CD8-positive, alpha-beta T cell (primary cell): ENCODE measurements at places on chromosomes 5 and 9. TPM values are rescaled to one million over a fixed set of nuclear protein-coding genes. Genes with fewer than 3 reads are reported as not detected.
A peak's percentile ranks its signal among the peaks of the same experiment; 100 is the strongest.

- no peak for DNase-seq
These were observed 82.7 kb downstream of the HSD17B3 start for GRCh38 chr9:96219026-96219899.

DNA sequence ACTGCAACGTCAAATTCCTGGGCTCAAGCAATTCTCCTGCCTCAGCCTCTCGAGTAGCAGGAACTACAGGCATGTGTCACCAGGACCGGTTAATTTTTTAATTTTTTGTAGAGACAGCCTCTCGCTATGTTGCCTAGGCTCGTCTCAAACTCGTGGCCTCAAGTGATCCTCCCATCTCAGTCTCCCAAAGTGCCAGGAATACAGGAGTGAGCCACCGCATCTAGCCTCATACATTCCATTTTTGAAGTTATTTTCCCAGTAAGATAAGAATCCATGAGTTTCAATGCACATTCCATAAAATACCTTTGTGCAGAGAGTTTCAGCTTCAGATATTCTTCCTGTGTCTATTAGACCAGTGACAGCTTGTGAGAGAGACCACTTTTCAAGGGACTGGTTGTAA, 70.4 kb downstream of the SKIC3 start:
- DNase-seq, result no peak

- no peak for DNase-seq
These were observed 122.4 kb downstream of the OLFM1 start for GRCh38 chr9:135209852-135210251.

The CCDC171 gene
- total RNA-seq, result 1.7 TPM

GRCh38 chr9:70411121-70411929, 3.1 kb downstream of the KLF9 start:
- peak; percentile 44 for DNase-seq

DNA sequence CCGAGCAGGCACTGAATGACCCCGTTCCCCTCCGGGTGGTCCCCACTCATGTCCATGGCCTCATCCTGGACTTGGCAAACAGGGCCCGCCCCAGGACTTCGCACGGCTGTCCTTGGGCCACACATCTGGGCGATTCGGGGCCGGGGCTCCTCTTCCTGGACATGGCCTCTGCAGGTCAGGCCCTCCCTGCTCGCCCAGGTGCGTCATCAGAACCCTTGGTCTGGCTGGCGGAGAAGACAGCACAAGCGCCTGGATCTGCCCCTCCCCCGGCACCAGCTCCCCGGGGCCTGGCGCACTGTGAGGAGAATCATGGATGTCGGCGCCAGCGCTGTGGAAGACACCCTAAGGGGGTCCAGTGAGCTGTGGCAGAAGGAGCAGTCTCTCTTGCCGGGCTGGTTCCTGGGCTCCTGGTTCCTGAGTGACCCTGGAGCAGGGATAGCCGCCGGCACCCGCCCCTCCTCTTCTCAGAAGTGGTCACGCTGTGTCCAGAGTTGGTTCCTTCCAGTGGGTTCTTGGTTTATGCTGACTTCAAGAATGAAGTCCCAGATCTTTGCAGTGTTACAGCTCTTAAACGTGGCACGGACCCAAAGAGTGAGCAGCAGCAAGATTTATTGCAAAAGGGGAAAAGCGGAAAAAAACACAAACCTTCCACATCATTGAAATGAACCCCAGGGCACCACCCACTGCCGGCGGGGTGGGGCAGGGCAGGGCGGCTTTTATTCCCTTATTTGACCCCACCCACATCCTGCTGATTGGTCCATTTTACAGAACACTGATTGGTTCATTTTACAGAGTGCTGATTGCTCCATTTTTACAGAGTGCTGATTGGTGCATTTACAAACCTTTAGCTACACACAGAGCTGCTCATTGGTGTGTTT, 25.9 kb upstream of the SLC12A7 start:
- DNase-seq, result no peak

GRCh38 chr5:122195802-122196394, 66.6 kb downstream of the ZNF474 start:
- DNase-seq, result no peak

DNA sequence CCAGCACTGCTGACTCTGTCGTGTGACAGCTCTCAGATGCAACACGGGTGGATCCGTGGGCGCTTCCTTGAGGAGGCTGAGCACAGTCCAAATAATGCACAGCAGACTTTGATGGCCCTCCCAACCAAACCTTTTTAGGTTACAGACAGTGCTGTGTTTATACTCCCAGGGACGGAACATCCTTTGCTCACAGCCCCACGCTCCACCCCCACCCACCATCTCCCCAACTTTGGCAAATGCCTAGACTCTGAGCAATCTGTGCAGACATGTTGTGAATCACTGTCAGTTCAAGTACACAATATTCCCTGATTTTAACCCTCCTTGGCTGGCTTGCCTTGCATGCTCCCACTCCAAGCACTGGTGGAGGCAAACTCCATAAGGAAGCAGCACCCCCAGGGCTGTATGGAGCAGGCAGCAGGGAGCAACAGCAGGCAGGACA, 324.6 kb downstream of the MLLT3 start:
- DNase-seq, result no peak

The CYSRT1 gene
- total RNA-seq, result not detected

DNA sequence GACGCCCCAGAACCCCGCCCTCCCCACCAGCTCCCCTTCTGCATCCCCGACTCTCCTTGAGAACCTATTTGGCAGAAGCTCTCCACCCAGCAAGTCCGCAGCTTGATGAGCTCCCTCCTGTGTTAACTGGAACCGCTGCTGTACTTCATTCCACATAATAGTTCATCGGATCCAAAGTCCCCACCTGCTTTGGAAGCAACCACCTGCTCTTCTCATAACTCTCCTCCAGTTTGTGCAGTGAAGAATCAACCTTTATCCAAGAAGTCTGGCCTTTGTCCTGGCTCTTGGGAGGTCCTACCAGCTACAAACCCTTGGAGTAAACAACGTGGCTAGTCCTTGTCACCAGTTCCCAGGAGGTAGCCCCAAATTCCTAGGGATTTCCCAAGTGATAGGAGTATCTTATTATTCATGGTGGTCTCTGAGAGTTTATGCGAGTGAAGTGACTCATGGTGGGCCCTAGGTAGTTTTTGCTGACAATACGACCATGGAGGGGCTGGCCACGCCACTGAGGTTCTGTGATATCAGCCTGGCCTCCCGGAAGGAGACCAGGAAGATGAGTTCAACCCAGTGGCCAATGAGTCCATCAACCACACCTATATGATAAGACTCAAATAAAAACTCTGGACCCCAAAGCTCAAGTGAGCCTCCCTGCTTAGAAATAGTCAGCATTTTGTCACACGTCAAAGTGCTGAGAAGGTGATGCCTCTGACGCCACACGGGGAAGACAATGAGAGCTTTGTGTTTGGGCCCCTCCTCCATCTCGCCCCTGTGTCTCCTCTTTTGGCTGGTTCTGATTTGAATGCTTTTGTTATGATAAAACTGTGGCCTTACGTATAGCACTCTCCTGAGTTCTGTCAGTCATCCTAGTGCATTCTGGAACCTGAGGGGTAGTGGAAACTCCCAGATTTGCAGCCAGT, 3.6 kb upstream of the IL4 start:
- DNase-seq, result no peak

DNA sequence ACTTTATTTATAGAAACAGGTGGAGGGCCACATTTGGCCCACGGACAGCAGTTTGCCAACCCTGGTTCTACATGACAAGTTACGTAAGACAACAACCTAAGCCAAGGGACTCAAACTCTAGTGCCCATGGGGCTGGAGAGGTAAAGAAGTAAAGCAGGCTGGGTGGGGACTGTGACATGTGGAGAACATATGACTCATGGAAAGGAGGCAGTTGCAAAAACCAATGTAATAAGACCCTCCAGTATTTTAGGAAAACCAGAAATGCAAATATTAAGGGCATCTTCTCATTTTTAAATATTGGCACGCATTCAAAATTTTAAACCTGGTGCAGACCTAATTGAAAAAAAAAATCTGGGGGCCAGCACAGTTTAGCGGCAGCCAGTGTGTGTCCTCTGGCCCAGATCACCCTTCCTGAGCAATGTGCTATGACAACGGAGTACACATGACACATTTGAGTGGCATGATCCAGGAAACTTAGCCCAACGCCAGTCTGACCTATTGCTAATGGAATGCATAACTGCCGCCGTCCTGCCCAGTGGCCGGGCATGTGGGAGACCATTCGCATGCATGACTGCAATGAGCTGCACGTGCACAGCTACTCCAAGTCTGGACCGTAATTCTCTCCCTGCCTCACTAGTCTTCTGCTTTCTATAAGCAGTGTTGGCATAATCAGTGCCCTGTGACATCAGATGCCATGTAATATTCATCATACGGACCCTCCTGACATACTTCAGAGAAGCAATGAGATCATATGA, 97.2 kb downstream of the SH3TC2 start:
- no peak for DNase-seq

DNA sequence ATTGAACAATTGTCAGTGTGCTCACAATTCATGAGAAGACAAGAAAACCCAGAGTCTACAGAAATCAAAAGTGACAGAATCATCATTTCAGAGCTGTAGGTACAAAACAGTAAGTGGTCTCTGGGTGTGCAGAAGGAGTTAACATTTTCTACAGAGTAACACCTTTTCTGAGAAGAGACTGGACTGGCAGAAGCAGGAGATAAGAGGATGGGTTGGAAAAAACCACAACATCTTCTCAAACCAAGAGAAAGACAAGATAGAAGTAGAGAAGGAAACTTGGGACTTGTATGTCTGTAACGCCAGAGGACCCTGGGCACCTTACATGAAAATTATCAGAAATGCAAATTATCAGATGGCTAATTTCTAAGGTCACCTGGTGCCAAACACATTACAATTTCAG, 82.6 kb downstream of the ARL15 start:
- DNase-seq, result no peak

The SOHLH1 gene
- not detected for total RNA-seq

The ADAMTS13 gene
- total RNA-seq, result 2.5 TPM

The PCDHGA7 gene
- total RNA-seq, result 0.14 TPM

DNA sequence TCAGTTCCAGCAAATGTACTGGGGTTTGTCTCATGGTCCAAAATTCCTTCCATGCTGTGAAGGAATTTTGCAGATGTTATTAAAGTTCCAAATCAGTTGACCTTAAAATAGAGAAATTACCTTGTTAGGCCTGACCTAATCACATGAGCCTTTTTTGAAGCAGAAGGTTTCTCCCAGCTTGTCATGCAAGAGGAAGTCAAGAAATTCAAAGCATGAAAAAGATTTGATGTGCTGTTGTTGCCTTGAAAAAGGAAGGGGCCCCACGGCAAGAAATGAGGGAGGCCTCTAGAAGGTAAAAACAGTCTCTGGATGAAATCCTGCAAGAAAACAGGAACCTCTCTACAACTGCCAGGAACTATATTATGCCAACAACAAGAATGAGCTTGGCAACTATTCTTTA, 24.2 kb upstream of the HAPLN1 start:
- DNase-seq, result no peak

GRCh38 chr5:149916334-149917072, 28.1 kb downstream of the PDE6A start:
- no peak for DNase-seq

The GPX3 gene
- total RNA-seq, result not detected

- no peak for DNase-seq
These were observed 557 bp upstream of the IL3 start for GRCh38 chr5:132059696-132060500.

The ZNG1C gene
- total RNA-seq, result 30.0 TPM

GRCh38 chr9:504921-505740, 290.5 kb downstream of the DOCK8 start:
- peak; percentile 31 for DNase-seq

The QRFP gene
- not detected for total RNA-seq

- no peak for DNase-seq
These were observed 447.7 kb downstream of the EFNA5 start for GRCh38 chr5:107223066-107223465.

- DNase-seq, result no peak
These were observed 25.1 kb upstream of the MELK start for GRCh38 chr9:36547598-36547997.

The SLC34A1 gene
- total RNA-seq, result not detected

DNA sequence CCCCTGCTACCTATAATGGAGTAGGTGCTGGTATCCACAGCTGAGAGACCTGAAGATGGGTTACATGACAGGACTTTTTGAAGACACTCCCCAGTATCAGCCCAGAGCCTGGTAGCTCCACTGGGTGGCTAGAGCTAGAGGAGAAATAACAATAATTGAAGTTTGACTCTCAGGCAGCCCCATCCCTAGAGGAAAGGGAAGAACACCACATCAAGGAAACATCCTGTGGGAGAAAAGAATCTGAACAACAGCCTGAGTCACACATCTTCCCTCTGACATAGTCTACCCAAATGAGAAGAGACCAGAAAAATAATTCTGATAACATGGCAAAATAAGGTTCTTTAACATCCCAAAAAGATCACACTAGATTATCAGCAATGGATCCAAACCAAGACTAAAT, 432.1 kb downstream of the CDH18 start:
- no peak for DNase-seq

The ORM1 gene
- total RNA-seq, result not detected

DNA sequence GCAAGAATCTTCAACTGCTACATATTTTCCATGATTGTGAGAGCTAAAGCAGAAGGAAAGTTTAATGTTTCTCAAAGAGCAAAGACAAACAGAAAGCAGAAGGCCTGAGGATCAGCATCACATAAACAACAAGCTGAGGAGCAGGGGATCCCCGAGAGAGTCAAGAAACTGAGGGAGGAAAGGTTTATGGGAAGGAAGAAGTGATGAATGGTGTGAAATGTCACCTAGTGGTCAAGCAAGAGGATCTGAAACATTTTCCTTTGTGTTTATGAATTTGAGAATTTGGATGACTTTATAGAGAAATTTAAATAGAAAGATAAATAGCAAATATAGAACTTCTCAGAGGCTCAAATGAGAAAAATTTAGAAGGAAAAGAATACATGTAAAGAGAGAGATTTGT, 481.9 kb downstream of the CHSY3 start:
- DNase-seq, result no peak

DNA sequence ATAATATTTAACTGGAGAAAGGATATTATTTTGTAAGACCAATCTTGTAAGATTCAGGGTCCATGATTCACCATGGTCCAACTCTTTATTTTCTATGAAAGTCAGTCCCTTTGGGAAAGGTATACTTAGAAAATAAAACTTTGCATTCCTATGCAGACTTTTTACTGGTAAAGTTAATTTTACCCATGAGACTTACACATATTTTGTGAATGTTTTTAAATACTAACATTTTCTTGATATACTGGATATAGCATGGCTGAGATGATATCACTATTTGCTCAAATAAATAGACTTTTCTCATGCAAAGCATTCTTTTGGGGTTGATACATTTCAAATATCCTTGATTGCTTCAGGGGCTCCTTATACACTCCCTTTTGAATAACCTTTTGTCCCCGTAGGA, 512.1 kb downstream of the MAN2A1 start:
- DNase-seq, result no peak
